ENCODE measurements at places on chromosomes 6 and 20.

DNA sequence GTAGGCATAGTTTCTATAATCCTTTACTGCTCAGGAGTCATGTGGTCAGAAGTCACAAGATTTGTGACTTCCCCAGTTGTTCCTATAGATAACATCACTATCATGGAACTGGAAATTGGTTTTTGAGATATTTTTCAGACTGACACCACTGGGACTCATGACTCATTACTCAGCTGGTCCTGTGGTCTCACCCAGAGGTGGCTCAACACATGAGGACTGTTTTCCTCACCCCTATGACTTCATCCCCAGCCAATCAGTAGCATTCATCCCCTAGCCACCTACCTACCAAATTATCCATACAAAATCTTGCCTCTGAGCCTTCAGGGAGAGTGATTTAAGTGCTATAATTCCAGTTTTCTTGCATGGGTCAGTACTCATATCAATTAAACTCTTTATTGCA lies 1217.7 kb downstream of the EPHA7 start:
- DNase-seq = no peak

- no peak for DNase-seq
These were observed 147.5 kb upstream of the SMLR1 start for GRCh38 chr6:130679684-130680083.

DNA sequence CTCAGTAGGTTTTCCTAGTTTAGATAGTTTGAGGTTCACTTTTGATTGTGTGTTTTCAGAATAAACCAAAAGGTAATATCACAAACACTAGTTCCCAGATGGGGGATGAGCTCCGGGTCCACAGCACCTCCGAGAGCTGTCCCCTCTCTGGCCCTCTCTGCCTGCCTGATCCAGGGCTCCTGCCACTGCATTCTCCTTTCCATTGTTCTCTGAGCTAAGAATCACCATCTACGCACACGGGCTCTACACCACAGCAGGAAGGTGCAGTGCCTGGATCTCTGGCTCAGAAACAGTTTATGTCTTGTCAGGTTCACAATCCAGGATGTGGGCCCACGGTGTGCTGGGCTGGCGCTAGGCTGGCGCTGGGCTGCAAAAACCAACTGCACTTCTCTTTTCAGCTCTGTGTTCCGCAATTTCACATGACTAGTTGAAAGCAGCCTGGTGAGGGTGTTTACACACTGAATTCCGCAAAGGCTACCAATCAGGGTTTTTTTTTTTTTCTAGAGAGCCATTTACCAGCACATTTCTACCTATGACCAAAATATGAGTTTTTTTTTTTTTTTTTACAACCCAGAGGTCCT lies 167.5 kb downstream of the SOD2 start:
- no peak for DNase-seq

DNA sequence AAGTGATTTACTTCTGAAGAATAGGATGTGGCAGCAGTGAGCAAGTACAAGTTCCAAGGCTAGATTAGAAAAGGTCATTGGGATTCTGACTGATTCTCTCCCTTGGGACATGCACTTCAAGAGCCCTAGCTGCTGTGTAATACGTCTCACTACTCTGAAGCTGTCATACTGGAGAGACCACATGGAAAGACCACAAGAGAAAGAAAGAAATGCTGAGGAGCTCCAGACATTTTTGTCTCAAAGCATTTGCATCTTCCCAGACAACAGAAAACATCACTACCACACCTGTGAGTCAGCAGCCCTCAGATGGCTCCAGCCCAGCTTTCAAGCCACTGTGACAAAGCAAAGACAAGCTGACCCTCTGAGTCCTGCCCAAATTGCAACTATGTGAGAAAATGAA lies 20.7 kb downstream of the TENT5A start:
- no peak for DNase-seq

GRCh38 chr20:53201588-53201987 lies 229.4 kb downstream of the TSHZ2 start:
- DNase-seq = no peak

GRCh38 chr6:86936834-86937218 lies 502 bp upstream of the HTR1E start:
- no peak for DNase-seq

GRCh38 chr6:165984729-165985275 lies 182.8 kb downstream of the TBXT start:
- DNase-seq = no peak

DNA sequence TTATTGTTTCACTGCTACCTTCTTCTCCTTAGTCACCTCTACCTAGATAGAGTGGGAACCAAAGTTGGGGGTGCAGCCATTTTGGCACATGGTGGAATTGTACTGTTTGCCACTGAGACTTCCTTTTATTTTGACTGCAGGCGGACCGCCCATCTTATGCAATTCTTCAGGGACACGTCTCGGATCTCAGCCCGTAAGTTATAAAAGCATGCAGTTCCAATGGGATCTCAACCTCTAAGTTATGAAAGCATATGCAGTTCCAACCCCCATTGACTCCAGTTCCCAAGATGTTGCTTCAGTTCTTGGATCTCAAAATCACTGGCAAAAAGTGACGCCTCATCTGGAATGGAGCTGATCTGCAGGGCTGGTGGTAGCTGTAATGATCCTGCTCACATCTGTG lies 41.2 kb upstream of the CDH4 start:
- no peak for DNase-seq

GRCh38 chr6:2632368-2632767 lies 118.4 kb downstream of the MYLK4 start:
- no peak for DNase-seq

- no peak for DNase-seq
These were observed 510.8 kb upstream of the POU3F2 start for GRCh38 chr6:98323605-98324004.

DNA sequence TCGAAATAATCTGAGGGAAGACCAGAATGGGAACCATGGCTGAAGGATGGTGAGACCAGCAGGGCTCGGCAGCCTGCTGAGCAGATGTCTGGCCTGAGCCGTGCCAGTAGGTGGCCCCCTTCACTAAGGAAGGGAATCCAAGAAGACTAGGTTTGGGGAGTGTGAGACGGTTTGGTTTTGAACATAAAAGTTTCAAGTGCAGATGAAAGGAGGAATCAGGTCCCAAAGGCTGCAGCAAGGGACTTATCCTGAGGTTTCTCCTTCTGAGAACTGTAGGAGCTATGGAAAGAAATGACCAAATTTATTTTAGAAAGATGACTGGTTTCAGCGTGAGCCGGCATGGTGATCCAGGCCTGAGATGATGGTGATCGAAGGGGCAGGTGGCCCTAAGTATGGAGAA lies 4.6 kb upstream of the OSER1 start:
- DNase-seq = peak; percentile 73

DNA sequence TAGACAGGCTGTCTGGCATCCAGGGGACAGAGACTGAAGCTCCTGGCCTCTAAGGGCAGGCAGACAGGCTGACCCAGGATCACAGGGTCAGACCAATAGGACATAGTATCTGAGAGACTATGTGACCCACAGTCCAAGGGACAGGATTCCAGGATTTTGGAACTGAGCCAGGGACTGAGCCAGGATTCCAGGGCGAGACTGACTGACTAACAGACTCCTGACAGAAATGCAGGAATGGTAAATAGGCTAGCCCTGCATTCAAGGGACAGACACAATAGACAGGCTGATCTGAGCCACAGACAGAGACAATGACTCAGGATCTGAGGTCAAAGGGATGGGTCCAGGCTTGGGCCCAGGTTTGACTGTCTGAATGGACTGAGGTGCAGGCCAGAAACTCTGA lies 19.8 kb downstream of the XKR7 start:
- no peak for DNase-seq

DNA sequence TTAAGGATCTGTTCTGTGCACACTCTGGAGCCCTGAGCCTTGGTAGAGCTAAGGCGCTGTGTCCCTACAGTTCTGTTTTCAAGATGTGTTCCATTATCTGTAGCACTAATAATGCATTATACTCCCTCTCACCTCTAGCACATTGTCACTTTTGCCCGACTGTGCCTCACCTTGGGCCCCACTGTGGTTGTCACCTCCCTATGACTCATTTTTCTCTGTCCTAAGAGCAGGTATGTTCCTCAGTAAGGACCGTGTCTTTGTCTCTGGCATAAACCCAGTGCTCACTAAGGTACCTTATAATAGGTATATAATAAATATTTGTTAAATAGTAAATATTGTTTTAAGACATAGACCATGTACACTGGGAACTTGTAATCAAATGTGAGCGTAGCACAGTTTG lies 942.5 kb upstream of the CITED2 start:
- peak; percentile 9 for DNase-seq

GRCh38 chr6:39801456-39802251 lies 9.5 kb downstream of the DAAM2 start:
- DNase-seq = no peak

GRCh38 chr6:159829526-159829925 lies 29.4 kb downstream of the PNLDC1 start:
- no peak for DNase-seq

- no peak for DNase-seq
These were observed 13.7 kb upstream of the LGSN start for GRCh38 chr6:63333440-63333839.

- DNase-seq = peak; percentile 41
These were observed 127.5 kb downstream of the PKHD1 start for GRCh38 chr6:51959744-51960383.

DNA sequence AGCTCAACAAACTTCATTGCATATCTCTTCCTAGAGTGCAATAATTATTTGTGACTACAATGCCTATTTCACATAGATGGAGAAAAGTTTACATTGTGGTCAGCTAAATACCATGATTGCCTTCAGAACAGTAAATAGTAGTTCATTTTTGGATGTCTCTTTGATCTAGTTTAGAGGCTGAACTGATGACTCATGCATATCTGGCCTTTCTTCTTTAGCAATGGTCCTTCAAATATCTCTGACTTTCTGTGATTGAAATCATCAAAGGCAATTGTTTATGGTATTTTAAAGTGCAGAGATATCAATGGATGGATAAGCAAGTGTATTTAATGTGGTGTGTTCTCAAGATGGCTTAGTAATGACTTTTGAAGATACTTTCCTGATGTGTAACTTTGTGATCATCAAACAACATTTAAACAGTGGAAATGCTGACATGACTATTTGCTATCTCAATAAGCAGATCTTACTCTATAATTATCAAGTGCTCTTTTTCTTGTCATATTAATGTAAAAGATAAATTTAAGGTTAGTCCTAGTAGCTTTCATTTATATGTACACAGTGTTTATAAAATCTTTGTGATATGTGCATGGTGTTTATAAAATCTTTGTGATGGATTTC lies 523.7 kb upstream of the SLC35B3 start:
- DNase-seq = no peak

- no peak for DNase-seq
These were observed 258.3 kb upstream of the PMEPA1 start for GRCh38 chr20:57968120-57968519.

DNA sequence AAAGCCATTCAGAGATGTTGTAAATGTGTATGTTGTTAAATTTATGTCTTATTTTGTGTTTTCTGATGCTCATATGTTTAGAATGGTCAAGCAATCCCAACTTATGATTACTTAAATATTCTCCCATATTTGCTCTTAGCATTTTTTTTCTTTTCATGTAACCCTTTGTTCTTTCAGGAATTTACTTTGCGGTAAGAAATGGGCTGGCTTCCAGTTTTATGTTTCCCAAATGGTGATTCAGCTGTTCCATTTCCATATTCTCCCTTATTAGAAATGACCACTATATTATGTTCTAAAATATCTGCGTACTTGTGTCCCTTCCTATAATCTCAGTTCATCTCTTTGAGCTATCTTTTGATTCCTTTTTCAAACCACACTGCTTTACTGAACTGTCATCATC lies 113.7 kb downstream of the CDH26 start:
- DNase-seq = no peak

- no peak for DNase-seq
These were observed 99.9 kb downstream of the L3MBTL3 start for GRCh38 chr6:130118236-130118635.

DNA sequence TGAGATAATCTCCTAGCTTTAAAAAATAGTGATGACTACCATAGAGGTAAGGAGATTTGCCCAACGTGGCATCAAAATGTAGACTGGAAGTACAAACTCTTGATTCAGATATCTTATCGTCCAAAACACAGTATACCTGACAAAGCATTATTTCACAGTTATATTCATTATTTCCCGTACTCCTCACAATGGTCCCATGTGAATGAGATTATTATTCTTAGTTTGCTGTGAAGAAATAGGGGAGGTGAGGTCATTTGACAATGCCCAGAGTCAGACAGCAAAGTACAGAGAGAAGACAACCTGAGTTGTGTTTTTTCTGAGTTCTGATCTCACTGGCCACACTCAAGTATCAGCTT lies 1.2 kb upstream of the TFB1M start:
- no peak for DNase-seq

- DNase-seq = no peak
These were observed 21.8 kb downstream of the PRKN start for GRCh38 chr6:162705736-162706135.

- no peak for DNase-seq
These were observed 46.0 kb upstream of the HINT3 start for GRCh38 chr6:125910527-125910926.

All from activated naive CD8-positive, alpha-beta T cell treated with anti-CD3 and anti-CD28 coated beads for 36 hours (primary cell).